ENCODE measurements at places on chromosomes 4 and X.

- DNase-seq, result no peak
Measured at GRCh38 chr4:101177154-101177553, 170.2 kb downstream of the PPP3CA start.

DNA sequence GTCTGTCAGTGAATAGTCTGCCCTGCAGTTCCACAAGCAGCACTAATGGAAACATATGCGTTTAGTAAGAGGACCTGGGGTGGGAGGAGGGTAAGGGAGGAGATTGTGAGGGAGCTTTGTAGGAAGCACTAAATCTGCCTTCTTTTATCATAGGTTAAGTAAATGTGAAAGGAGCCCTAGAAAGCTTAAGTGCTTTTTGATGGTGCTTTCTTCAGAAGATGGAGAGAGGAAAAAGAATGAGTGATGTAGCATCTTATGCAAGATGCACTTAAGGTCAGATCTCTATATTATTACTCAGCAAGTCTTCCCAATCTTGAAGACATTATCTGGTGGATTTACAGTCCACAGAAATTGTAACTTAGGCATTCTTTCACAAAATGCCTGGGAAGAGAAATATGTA, 322.7 kb downstream of the PDHA2 start:
- no peak for DNase-seq

DNA sequence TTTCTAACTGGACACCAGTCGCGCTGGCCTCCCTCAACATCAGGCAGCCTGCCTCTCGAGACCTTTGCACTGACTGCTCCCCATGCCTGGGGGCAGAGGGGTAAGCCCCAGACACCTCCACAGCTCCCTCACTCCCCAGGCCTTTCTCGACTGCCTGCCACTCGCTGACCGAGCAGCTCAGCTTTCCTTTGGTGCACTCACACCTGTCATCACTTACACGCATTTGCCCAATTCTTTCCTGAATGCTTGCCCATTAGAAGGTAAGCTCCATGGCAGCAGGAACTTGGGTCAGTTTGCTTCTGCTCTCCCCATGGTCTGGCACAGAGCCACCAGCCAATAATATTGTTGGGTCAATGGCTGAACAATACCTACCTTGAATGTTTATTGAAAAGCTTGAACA, 32.2 kb upstream of the PROM1 start:
- no peak for DNase-seq

- no peak for DNase-seq
Measured at GRCh38 chr4:138110815-138111214, 131.3 kb downstream of the SLC7A11 start.

DNA sequence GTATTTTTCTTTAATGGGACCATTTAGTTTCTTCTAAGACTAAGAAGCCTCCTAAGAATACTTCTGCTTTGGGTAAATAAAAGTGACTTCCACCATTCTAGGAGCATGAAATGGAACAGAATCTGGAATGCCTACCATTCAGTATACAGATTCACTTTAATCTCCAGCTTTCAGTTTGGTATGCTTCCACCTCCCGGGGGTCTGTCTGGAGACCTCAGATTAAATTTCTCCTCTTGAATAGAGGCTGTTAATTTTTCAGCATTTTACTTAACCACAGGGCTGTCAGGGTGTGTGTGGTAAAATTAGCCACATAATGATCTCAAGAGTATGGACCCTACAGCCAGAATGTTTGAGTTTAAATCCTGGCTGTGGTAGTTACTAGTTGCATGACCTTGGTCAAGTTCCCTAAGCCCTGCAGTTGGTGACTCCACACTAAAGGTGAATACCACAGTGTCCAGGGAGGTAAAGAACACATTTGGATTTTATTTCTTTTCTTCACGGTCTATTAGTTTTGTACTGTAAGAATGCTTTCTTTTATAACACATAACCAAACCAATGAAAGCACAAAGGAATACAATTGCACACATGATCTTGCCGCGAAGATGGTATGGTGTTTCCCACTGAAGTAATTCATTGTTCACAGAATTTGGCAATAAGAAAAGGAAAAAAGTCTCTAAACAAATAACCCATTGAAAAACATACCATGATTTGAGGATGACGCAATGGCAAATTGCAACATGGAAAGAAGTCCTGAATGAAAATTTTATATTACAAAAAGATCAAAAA, 37.3 kb upstream of the TRIM2 start:
- DNase-seq, result no peak

DNA sequence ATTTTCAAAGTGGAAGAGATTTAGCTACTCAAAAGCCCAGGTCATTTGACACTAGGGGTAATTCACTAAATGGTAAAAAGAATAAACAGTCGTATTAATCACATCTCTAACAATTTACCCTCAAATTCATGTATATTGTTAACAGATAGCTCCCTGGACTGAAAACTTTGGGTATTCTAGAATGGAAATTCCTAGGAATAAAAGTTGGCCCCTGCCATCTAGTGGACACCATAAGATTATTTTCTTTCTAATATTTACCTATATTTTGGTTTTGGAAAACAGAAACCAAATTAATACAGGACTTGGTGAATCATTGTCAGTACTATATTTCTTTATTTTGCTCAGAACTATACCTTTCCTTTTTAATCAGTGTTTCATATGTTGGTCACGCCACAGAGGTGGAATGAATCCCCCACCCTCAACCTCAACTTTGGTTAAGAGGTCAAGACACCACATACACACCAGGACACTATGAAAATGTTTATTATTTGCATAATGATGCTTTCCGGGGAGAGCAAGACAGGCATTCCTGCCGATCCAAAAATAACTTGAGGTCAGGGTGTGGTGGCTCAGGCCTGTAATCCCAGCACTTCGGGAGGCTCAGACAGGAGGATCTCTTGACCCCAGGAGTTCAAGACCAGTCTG, 96.2 kb upstream of the APOOL start:
- no peak for DNase-seq

GRCh38 chr4:26568446-26568994, 15.4 kb upstream of the TBC1D19 start:
- DNase-seq, result no peak

GRCh38 chr4:84683064-84683850, 100.3 kb downstream of the CDS1 start:
- DNase-seq, result peak; percentile 28

DNA sequence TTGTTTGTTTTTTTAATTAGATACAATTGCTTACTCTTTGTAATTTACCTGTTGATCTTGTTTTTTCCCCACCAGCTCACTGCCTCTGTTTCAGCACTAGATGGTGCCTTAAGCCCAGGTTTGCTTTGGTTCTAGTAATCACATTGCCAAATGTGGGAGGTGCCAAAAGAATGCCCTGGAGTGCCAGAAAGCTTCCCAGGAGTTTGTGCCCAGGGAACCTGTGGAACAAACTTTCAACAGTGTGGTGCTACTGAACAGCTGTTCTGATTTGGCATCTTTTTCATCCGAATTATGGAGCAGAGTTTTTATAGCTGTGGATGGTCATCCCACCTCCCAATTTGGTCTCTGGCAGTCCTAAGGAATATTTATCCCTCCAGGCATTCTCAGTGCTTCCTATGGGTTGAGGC, 1000.7 kb downstream of the STIM2 start:
- DNase-seq, result peak; percentile 21

DNA sequence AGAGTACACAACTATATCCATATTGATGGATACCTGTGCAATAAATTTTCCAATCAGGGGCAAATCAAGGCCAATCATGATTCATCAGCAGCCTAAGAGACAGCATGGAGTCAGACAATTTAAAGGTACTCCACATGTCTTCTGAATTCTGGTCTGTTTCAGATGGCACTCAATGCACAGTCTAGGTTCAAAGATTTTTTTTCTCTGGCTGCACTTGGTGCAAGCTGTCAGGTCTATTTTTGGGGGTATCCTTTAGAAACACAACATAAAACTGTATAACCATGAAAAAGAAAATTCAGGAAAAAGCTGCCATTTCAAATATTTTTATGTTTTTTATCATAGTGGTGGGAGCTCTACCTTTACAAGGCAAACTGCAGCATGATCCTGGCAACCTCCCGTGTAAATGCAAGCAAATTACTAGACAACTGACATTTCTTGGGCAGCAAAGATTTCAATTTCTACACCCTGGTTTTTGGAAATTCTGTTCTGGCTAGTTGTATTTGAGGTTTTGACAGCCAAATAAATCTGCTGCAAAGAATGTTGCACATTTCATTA, 310.3 kb downstream of the KCNIP4 start:
- DNase-seq, result no peak

DNA sequence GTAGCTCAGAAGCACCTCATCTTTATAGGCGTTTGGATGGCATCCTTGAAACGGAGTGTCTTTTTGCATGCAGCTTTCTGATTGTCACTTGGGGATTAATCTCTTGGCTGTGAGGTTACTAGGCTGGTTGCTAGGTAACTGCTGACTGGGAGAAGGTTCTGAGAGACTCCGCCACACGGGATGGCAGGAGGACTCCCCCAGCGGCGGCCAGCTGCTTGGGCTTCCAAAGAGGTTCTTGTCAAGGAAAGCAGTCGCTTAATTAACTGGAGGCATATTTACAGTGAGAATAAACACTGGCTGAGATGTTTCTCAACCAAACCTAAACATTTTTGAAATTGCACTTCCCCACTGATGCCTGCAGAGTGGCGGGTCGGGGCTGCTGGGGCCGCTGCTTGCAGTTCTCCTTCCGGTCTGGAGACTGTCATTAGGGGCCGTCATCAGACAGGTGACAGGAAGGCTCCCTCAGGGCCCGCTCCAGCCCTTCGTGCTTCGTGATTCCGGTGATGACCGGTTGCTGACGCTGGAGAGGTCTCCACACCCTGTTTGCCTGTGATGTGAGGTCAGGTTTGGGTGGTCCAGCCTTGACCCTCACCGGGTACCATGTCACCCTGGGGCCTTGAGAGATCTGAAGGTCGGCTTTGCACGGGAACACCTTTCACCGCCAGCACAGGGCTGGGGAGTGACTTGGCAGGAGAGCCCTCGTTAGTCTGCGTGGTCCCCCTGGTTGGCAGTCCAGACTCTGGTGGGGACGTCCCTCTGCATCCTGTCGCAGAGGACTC, 9.1 kb downstream of the NSG1 start:
- DNase-seq, result no peak

- no peak for DNase-seq
Measured at GRCh38 chr4:52641854-52642563, 17.1 kb downstream of the USP46 start.
